ENCODE measurements at places on chromosomes 3 and 15.

GRCh38 chr3:112670824-112671223, 29.9 kb upstream of the CCDC80 start:
- DNase-seq, result no peak

DNA sequence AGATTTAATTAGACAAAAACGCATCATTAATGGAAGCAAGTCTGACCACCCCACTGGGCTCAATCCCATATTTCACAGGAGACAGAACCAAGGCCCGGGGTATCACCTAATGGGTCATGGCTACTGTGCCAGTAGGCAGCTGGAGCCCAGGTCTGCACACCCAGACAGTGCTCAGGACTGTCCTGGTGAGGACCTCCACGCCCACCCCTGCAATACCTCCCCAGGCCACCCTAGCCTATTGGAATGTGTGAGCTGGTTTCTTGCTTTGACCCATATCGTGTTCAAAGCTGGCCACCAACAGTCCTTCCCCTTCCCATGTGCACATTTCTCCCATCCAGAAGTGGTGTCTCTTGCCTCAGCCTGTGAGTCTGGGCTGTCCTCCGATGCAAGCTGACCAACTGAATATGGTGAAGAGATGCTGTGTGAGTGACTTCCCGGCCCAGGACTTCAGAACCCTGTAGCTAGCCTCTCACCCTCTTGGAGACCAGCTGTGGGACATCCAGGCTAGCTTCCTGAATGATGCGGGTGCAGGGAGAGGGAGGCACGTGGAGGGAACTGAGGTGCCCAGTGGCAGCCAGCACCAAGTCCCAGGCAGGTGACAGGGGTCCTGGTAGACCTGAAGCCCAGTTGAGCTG, 19.1 kb downstream of the SLC6A20 start:
- no peak for DNase-seq

GRCh38 chr15:76345880-76346668, 9.5 kb downstream of the ISL2 start:
- no peak for DNase-seq

DNA sequence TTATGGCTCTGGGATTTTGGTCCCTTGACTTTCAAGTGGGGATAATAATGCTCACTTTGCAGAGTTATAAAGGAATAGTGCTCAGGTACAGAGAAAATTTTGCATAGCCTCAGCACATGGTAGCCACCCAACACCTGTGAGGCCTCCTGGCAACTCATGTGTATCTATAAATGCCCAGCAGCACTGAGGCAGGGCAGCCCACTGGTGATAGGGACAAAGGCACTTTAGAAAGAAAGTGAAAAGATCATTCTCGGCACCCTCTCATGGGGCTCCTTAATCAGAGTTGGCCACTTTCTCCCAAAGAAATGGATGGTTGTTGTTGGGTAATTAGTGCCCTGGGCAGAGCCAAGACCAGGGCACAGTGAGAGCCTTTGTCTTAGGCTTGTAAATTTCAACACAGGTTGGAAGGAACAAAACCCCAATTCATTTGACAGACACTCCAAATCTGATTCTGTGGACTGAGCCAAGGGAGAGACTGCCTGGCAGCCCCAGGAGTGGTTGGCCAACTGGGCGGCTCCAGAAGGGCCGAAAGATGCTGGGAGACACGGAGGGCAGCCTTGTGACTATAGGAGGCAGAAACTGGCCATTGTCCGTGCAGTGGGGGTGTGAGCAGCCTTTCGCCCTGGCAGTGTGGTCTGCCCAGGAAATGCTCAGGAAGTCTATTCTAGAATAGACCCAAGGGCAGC, 213.2 kb upstream of the RGMA start:
- no peak for DNase-seq

DNA sequence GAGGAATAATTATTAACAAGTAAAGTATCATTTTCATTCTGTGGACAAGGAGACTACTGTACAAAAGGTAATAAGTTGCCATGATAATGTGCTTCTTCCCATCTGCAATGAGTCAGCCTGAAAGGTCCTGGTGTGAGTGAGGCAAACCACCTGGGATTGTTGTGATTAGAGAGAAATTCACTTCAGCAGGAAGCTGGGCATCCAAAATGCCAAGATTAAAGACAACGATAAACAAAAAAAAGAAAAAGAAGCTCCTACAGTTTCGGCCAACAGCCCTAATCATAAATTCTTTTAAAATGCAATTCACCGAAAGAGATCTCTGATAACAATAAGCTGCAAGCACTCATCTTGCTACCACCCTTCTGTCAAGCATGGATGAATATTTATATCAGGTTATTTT, 507.8 kb downstream of the TUSC7 start:
- no peak for DNase-seq

- DNase-seq, result no peak
These were observed 140.0 kb downstream of the PDZRN3 start for GRCh38 chr3:73484656-73485248.

- no peak for DNase-seq
These were observed 73.9 kb downstream of the MAGI1 start for GRCh38 chr3:65964838-65965237.

DNA sequence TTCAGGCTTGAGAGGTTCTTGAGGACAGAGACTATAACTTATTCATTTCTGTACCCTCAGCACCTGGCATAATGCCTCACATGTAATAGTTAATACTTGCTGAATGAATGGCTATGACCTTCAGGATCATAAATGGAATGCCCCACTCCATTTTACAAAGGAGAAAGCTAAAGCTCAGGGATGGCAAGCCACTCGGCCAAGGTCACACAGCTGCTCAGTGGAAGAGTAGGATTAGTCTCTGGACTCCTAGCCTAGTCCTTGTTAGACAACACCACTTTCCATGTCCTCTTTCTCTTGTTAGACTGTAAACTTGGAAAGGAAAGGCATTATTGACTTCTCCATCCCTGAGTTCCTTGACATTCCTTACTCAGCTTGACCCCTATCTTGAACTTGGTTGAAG, 3.2 kb upstream of the ALPK3 start:
- no peak for DNase-seq

DNA sequence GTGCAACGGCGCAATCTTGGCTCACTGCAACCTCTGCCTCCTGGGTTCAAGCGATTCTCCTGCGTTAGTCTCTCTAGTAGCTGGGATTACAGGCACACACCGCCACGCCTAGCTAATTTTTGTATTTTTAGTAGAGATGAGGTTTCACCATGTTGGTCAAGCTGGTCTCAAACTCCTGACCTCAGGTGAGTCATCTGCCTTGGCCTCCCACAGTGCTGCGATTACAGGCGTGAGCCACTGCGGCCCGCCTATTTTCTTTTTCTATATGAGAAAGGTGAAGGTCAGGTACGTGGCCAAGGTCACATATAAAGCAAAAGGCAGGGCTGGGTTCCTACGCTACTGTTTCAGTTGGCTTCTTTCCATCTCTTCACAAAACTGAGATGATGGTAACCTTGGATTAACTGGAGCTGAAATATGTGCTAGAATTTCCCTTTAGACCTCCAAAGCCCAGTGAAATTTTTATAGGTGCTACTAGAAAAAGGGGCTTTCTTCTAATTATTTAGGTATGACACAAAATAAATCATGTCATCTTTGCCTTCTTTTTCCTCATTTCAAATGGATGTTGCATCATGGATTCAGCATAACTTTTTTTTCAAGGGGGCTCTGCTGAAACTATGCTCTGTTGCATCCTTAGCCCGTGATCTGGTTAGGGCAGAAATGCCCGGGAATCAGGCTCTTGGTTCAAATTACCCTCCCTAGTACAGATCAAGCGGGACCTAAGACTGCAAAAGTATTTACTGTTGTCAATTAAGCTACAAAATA, 68.5 kb downstream of the MYO1E start:
- DNase-seq, result no peak

DNA sequence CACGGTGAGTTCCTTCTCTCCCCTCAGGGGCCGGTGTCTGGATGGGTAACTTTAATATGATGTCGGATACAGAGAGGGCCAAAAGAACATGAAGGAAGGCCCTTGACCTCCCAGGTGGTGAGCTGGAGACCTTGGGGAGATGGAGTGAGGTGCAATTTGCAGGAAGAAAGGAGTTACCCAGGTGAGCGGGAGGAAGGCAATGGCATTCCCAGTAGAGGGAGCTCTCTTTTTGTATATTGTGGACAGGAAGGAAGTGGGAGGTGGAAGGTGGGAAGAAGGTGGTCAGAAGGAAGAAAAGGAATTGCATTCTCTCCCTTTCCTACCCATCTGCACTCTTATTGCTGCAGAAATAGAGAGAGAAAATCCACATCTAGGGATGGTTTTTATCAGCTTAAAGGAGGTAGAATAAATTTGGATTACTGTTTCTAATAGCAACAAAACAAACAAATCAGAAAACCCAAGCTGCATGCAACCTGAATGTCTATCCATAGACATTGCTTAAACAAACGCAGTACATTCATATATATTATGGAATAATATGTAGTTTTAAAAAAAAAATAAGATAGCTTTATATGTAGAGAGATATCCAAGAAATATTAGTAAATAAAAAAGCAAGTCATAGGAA, 169.0 kb upstream of the TSC22D2 start:
- no peak for DNase-seq

DNA sequence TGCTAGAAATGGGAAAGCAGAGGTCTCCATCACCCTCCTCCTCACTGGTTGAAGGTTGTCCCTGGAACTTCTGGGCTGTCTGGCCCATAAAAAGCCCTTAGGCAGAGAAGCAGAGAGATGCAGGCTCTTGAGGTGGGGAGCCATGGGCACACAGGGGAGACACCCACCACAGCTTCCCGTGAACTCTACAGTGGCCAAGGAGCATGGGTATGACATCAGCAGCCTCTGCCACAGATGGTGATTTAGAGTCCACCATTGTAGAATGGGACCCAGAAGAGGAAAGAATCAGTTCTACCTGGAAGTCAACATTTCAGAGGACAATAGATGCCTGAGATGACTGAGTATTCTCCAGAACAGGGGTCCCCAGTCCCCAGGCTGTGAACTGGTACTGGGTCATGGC, 105.6 kb upstream of the LRRN1 start:
- no peak for DNase-seq

DNA sequence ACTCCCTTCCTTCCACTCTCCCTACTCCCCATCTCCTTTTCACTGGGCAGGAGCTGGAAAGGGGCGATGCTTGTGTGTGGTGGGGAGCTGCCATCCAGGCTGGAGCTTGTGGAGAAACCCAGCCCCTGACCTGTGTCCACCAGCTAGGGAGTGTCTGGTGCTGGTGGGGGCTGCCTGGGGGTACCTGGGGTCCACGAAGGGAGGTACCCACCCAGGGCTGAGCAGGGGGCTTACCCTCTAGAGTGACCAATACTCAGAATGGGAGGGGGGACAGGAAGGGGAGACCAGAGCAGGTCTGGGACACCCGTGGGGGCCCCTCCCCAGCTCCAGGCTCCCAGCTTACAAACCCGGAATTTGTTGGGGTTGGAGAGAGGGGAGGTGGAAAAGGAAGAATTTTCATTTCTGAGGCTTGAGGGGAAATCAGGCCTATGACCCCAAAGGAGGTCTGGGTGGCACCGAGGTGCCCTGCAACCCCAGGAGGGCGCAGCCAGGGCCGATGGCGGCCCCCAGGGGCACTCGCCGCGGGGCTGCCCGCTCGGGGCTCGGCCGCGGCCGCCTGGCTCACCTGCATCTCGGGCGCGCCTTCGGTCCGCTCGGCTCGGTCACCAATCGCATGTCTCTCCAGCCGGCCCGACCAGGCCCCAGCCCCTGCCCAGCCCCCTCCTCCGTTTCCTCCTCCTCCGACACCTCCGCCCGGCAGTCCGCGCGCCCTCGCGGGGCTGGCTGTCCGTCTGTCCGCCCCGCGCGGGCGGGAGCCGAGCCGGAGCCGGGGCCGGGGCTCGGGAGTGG, 773 bp downstream of the LINGO1 start:
- no peak for DNase-seq

- DNase-seq, result no peak
These were observed at the start of gene PAQR9 for GRCh38 chr3:142963516-142964448. PAQR9 (minus strand) TSS chr3:142963674; CDS start chr3:142963336, 338 bp downstream.

DNA sequence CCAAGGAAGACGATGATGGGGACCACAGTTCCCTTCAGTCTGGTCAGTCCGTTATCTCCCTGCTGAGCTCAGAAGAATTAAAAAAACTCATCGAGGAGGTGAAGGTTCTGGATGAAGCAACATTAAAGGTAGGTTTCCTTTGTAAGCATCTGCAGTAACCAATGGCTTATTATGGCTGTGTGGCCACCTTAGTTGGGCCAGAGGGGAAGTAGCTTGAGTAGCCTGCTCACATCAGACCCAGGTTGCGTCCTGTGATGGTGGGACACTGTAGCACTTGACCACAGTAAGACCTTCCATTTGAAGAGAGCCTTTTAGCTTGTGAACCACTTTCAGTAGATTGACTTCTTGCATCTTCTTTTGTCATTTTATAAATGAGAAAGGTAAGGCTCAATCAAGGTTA, 22.6 kb downstream of the STARD5 start:
- no peak for DNase-seq

DNA sequence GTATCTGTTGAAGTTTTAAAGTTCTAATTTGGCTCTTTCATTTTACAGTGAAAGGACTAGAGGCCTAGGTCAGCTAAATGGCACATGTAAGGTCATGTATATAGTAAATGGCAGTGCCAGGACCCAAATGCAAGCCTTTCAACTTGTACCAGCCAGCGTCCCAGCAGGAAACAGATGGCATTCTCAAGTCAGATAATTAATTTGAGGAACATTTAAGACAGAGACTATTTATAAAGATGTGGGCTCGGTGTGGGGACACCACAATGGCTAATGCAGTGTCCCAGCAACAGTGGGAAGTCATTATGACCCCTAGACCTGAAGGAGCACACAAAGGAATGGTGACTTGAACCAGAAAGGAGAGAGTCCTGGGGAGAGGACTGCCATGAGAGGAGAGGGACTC, 6.1 kb downstream of the MINDY4B start:
- DNase-seq, result no peak

DNA sequence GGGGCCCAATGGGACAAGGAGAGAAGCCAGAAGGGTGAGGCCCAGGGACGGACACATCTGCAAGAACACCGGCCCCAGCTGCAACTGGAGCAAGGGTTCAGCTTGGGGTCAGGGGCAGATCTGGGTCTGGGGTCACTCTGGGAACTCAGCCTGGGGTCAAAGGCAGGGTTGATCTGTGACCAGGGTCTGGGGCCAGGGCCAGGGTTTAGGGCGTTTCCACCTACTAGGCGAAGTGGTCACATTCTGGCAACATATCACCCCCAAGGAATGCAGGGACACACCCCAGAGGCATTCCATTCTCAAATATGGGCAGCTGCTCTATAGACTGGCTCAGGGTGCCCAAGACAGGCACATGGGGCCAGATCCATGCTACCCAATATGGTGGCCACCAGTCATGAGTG, 9.0 kb downstream of the UROC1 start:
- DNase-seq, result no peak
